Karpas-422 (cell line): ENCODE measurements at places on chromosomes 3 and 15. TPM values are rescaled to one million over a fixed set of nuclear protein-coding genes. Genes with fewer than 3 reads are reported as not detected.

DNA sequence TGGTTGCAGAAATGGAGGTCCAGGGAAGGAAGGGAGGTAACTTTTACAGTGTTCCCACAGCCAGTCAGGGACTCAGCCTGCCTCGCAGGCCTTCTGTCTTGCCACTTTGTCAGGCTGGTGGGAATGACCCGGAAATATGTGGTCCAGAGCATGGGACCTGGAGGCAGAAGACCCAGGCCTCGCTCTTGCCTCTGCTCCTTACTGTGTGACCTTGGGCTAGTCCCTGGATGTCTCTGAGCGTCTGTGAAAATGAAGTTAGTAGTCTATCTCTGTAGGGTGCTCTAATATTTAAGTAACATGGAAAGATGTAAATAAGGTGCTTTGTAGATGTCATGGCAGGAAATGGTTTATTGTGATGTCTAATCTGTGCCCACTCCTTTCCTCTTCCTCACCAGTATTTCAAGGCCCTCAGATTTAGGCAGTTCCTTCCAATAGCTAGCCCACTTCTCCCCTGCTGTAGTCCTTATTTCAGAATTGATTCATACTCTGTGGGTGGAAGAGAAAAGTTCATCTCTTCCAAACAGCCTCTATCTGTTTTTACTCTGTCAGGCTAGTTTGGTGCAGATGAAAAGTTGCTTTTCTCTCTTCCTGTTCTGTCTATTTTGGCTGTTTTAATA lies 9.1 kb downstream of the CORO2B start:
- peaks cover 52% of the 10 kb centered on the region for H3K4me1 ChIP-seq
- no peak overlapping the region for H3K27ac ChIP-seq
- no peak overlapping the region for H3K4me3 ChIP-seq

- peaks cover 40% of the 10 kb centered on the region for H3K36me3 ChIP-seq
- no peak overlapping the region for H3K4me3 ChIP-seq
- H3K27me3 ChIP-seq: no peaks in the 10 kb centered on the region
- no peak for DNase-seq
- no peaks in the 10 kb centered on the region for H3K4me1 ChIP-seq
Observed at GRCh38 chr3:123229145-123229544, 27.4 kb downstream of the SEC22A start.

The NANOGP8 gene
- not detected in 2 replicates for total RNA-seq

The IQCH gene
- 2.4 and 4.0 TPM in 2 replicates for total RNA-seq
